ENCODE measurements at places on chromosomes 4 and X. TPM values are rescaled to one million over a fixed set of nuclear protein-coding genes. Genes with fewer than 3 reads are reported as not detected.

The AIMP1 gene
- total RNA-seq, result 48.3 TPM

The ARHGAP6 gene
- total RNA-seq, result not detected

The PAGE2B gene
- total RNA-seq, result not detected

The NAA11 gene
- not detected for total RNA-seq

The CNGA2 gene
- total RNA-seq, result not detected
